ENCODE measurements at places on chromosomes 3 and 15.

- no peak for DNase-seq
Observed at GRCh38 chr3:190616637-190617036, 102.8 kb downstream of the IL1RAP start.

- peak; percentile 34 for DNase-seq
Observed at GRCh38 chr3:156674911-156675829, 780 bp downstream of the TIPARP start.

DNA sequence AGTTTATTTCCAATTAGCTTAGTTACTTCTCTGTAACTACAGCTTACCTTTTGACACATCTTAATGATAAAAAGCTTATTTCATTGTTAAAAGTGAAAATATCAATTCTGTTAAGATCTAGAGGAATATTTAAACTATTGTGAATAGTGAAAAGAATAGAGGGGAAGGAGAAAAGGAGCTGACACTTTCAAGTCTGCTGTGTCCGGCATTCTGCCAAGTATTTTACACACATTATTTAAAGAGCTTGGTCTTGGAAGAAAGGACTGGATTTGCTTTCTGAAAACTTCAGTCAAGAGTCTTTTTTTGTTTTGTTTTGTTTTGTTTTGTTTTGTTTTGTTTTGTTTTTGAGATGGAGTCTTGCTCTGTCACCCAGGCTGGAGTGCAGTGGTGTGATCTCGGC, 34.8 kb downstream of the CCDC80 start:
- no peak for DNase-seq

- DNase-seq = no peak
Observed at GRCh38 chr3:77526573-77527113, 486.7 kb downstream of the ROBO2 start.

DNA sequence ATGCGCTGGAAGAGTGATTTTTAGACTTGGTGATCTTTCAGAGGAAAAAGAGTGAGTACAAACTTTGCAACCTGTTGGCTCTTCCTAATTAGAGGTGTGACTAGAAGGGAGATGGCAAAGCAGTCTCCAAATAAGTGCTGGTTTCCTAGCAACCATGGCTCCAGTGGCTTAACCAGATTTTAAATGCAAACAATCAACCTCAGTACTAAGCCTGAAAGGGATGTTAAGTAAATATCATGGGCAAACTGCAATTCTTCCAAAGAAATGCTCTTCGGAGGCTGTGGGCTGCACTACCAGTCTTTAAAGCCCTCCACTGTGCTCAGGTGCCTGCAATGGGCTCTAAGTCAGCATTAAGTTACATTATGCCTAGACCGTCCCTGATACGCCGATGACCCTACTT, 678.1 kb upstream of the CCDC54 start:
- DNase-seq = no peak

DNA sequence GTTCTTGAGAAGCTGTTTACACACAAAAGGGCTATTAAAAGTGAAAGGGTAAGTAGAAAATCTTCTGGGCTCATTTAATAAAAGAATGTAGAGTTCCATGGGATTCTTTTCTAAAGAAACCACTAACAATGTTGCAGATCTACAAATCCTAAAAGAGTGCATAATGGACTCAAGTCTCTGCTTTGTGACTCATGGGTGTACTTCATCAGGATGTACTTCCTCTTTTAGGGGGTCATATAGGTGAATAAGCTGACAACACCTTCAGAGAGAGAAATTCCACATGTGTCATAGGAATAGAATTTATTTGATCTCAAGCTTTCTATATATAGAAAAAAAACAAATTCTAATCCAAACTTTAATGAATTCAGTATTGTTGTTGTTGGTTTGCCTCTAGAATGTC, 355.5 kb downstream of the TIGIT start:
- DNase-seq = no peak

DNA sequence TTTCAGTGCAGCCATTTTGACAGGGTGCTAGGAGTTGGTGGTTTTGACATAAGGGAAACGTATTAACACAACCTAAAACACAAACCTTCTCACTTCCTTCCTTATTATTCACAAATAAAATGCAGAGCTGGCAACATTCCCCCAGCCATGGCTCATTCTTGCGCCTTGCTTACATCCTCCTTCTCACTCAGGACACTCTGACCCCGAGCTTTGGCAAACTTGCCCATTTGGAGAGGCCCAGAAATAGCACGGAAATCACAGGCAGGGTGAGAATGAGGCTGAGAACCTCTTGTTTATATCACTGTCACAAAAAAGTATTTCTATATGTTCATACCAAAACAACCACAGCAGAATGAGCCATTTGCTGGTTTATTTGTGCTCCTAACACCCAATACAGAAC, 244.3 kb downstream of the NTRK3 start:
- no peak for DNase-seq

- no peak for DNase-seq
Observed at GRCh38 chr15:92579931-92580470, 75.6 kb downstream of the FAM174B start.

GRCh38 chr3:195156286-195156890, 114.6 kb downstream of the XXYLT1 start:
- DNase-seq = no peak

GRCh38 chr3:126329927-126330725, 27.1 kb downstream of the KLF15 start:
- no peak for DNase-seq

DNA sequence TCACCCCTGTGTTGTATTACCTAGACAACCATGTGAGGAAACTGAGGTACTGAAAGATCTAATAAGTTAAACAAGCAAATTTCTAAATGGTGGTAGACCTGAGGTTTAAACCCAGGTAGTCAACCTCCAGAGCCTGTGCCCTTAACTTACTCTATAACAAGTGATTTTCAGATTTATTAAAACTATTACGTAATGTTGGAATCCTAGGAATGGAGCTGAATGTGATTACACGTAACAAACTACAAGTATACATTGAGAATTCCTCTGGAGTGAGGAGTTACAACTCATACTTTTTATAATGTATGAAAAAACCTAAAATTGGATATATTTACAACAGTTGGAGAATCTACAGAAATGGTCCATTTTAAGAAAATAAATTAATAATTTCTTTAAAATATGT, 18.0 kb downstream of the FAM98B start:
- DNase-seq = no peak

DNA sequence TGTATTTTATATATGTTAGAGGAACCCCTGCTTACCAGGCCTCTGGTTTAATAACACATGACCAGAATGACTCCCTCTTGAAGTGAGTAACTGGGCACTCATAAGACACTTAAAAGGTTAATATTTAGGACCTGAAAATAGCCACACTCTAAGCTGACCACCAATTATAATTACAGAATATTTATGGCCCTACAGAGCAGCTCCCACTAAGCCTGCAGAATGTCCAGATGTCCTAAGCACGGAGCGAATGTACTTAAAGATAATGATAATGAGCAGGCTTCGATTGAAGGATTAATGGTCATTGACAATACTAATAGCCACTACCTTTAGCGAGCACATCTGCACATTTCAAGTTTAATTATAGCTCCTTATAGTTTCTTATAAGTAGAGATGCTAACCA, 22.8 kb upstream of the KCTD6 start:
- no peak for DNase-seq

DNA sequence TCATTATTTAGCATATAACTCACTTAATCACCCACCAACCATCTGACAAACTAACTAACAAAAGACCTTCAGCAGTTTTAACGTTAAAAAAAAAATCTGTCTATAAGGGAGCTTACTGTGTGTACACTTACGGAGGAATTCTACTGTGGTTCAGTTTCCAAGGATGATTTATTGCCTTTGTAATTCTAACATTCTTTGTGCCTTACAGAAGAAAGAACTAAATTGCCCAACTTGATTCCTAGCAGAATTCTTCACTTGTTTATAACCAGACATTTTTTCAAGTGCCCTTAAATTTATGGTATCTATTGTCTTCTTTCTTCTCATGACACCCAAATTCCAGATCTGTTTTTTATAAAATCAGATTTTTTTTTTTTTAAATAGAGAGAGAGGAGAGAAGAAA, 119.7 kb upstream of the IGSF10 start:
- no peak for DNase-seq

- no peak for DNase-seq
Observed at GRCh38 chr3:81437683-81438082, 323.8 kb downstream of the GBE1 start.

DNA sequence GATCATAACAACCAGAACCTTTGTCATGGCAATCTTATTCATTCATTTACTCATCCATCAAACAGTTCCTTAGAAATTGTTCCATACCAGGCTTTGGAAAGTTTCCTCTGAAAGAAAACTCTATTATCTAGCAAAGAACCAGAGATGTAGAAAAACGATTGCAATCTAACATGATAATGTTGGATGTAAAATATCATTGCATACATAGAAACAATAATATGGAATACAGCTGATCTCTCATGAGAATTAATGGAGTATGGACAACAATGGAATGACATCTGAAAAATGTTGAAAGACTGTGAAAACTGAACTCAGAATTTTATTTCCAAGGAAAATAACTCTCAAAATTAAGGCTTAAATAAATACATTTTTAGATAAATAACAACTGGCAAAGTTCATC, 665.4 kb downstream of the NLGN1 start:
- no peak for DNase-seq

DNA sequence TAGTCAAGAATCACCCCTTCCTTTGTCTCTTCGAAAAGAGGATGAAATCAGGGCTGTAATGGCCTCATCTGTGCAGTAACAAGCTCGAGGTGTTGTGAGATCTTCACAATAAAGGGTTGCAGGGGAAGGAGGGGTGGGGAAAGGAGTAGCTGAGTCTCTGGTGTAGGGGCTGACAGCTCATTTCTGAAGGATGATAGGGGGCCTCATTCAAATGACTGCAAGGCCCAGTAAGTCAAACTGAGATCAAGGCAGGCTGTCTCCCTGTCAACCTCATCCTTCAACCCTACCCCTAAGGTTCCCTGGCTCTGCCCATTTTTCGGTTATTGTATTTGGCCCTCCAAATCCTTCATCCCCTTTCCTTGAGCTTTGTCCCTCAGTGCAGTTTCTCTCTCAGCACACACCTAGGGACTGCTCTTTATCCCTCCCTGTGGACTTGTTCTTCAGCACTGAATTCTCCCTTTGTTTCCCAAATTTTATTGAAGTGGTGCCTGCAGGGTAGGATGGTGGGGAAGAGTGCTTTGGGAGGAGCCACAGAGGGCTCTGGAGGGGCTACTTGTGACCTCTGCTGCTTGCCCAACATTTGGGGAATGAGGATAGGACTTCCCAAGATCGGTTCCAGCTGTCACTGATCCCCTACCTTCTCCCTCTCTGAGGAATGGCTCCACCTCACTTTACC, 38.1 kb downstream of the ZNF589 start:
- DNase-seq = no peak

DNA sequence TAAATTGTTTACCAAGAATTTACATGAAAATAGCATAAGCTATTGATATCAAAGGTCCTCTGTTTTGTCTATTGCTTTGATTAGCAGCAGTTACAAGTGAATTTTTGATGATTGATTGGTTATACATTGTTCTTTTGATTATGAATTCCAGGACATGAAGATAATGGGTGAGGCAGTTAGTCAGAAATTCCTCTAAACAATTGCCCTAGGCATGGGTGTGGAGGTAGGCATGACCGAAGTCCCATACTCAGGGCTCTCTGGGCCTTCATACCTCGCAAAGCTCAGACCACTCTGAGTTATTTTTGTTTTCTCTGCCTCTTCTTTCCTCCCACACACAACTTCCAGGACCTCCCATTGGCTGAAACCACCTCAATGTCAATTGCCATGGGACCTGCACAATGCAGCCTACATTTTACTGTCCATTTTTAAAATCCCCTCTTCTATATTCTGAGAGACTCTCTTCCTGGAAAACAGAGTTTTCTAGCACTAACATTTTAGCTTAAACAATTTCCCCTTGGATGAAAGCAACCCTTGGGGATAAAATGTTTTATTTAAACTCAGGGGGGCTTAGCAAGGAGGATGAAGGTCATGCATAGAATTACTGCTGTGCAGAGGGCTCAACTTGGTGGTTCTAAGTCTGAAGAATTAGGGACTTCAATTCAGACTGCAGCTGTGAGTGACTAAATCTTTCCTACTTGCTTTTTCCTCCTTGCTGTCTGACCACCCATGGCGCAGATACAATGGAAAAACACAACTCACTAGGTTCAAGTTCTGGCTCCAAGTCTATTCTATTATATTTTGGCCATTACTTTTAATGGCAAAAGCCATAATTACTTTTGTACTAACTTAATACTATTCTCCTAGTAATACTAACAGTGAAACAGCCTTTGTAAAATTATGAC, 594.8 kb downstream of the NTRK3 start:
- no peak for DNase-seq

- no peak for DNase-seq
Observed at GRCh38 chr3:38133557-38134405, 3.1 kb downstream of the ACAA1 start.

GRCh38 chr3:42685891-42686820, 819 bp downstream of the KLHL40 start:
- no peak for DNase-seq

GRCh38 chr3:77348244-77348855, 308.5 kb downstream of the ROBO2 start:
- DNase-seq = no peak

- no peak for DNase-seq
Observed at GRCh38 chr15:27722102-27722501, 377.0 kb downstream of the OCA2 start.

DNA sequence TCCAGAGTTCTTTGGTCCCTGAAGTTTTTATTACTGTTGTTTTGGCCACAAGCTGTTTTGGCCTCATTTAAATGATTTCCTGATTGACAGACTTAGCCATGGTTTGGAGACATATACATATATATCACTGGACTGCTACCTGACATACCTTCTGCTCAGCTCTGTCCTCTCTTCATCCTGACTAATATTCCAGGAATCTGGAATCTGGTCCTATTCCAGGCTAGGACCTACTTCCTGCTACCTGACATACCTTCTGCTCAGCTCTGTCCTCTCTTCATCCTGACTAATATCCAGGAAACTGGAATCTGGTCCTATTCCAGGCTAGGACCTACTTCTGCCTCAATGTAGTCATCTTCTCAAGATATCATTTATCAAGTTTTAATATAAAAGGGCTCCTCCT, 724.4 kb upstream of the ROBO1 start:
- no peak for DNase-seq

GRCh38 chr3:126245811-126246727, 65.7 kb upstream of the ALDH1L1 start:
- no peak for DNase-seq

GRCh38 chr3:195059006-195059350, 212.0 kb downstream of the XXYLT1 start:
- no peak for DNase-seq

- DNase-seq = no peak
Observed at GRCh38 chr3:190677001-190677400, 163.1 kb downstream of the IL1RAP start.
